Hindlimb muscle (tissue), 1 donor: ENCODE measurements at places on chromosomes 5 and 9.

GRCh38 chr5:139708877-139709581, 60.9 kb downstream of the CXXC5 start:
- DNase-seq, result no peak

- no peak for DNase-seq
Measured at GRCh38 chr5:56605231-56605630, 210.1 kb upstream of the MAP3K1 start.

- DNase-seq, result no peak
Measured at GRCh38 chr5:5967944-5968343, 410.4 kb downstream of the MED10 start.

- DNase-seq, result no peak
Measured at GRCh38 chr5:154967421-154968024, 26.6 kb downstream of the MRPL22 start.

GRCh38 chr9:34554211-34555001, 31.6 kb upstream of the ENHO start:
- DNase-seq, result no peak

DNA sequence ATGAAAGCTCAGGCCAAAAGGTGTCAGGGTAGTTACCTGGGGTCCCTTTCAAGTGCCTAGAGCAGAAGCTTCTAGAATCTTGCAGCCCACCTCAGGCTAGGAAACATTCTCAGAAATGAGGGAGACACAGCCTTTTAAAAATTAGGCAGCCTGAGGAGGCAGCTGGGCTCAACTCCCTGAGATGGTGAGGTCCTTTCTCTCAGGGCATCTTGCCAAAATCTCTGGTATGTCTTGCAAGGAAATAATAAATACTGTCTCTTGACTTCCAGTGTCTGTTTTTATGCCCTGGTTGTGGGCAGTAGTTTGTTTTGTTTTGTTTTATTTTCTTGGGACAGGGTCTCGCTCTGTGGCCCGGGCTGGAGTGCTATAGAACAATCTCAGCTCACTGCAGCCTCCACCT, 100.9 kb upstream of the APC start:
- DNase-seq, result no peak

- no peak for DNase-seq
Measured at GRCh38 chr5:5387777-5388176, 34.7 kb upstream of the ICE1 start.

DNA sequence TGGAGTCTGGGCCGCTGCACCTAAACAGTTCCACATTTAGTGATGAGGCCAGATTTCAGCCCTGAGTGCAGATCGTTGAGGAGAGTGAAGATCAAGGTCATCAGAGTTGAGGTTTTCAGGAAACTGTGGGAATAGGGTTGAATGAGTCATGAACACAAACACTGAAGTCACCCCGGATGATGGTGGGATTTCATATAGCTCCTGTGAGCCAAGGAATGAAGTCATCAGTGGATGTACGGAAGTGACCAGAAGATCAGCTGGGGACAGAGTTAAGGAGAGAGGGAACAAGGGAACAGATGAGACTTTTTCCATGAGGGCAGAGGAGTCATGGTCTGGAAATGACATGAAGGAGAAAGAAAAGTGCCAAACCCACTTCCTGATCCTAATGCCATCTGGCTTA, 36.5 kb downstream of the PALM2AKAP2 start:
- peak; percentile 69 for DNase-seq

DNA sequence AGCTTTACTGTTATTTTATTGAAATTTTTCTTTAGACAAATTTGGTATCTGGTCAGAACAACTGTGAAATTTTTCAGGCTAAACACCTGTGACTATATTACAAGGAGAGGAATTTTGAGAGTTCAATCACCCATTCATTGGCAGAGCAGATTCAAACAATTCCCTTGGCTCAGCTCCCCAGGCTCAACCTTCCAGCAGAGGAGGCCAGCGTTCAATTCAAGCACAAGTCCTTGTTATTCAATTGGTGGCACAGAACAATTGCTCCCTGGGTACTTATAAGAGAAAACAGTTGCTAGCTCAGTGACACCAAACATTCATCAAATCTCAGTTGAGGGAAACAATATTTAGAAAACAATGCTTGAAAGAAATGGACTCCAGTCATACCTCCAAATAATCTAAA, 83.3 kb downstream of the SUSD1 start:
- DNase-seq, result no peak

DNA sequence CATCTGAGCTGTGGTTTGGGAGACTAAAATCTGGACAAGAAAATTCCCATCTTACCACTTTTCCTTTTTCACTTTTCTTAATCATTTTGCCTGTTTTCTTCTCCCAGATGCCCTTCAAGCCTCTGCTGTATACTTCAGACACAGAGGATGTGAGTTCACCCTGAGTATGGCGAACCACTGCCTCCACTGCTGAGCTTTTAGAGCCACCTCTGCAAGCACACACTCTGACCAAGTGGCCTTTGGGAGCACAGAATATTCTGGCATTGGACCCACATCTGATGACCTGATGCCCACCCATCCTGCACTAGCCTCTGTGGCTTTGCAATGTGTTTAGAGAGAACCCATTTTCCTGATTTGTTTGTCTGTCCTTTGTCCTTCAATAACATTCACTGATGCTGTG, 32.5 kb downstream of the TERT start:
- no peak for DNase-seq

DNA sequence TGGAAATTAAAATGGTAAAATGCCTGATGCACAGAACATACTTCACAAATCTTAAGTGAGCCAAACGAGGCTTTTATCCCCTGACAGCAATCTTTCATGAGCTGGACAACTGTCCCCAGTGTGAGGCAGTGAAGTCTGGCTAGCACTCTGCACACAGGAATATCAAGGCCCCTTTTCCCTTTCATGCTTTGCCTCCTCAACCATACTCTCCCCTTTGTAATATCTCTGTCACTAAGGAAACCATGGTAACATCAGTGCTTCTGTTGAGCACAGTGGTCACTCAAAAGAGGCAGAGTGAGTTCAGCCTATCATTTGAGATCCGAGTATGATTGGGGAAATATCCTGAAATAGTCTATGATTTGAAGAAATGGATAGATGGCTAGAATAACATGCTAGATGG, 318.3 kb downstream of the ENC1 start:
- DNase-seq, result no peak

GRCh38 chr9:125629446-125629845, 77.6 kb downstream of the MAPKAP1 start:
- no peak for DNase-seq

GRCh38 chr5:95993266-95993665, 31.6 kb upstream of the ELL2 start:
- DNase-seq, result no peak

DNA sequence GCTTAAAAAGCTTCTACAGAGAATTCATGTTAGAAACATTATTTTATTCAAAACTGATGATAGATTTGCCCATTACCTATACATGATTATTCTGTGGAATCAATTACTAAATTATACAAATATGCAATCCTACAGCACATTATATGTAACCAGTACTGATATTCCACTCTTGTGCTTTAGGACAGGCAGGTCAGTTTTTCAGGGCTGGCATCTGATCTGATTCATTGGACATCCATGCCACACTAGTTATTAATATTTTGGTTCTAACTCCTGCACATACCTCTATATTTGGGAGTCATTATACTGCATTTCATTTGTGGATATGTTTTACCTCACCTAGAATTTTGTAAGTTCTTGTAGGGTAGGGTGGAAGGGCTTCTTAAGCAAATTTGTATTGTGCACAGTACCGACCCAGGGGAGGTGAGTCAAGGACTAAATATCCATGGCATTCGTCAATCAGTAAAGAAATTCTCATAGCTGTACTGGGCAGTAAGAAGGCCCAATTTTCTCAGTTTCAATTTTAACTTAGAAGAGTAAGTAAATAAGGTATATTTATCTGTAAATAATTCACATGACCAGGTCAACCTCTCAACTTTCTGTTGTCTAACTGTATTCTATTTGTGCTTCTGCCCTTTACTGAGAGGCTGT, 33.5 kb downstream of the ELOVL7 start:
- no peak for DNase-seq

DNA sequence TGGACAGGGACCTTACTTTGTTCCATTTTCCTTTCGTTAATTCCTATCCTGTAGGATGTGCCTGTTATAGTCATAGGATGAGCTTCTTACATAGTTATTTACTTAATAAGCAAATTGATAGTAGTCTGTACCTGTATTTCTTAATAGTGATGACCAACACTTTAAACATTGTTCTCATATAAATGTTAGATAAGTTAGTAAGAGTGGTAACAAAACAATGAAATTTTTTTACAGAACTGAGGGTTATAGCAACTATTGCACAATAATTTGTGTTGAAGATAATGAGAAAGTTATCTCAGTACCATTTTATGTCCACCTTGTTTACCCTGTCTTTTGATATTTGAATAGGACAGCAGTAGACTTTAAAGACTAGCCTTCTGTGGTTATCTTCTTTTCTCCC, 162.9 kb upstream of the ELL2 start:
- no peak for DNase-seq

DNA sequence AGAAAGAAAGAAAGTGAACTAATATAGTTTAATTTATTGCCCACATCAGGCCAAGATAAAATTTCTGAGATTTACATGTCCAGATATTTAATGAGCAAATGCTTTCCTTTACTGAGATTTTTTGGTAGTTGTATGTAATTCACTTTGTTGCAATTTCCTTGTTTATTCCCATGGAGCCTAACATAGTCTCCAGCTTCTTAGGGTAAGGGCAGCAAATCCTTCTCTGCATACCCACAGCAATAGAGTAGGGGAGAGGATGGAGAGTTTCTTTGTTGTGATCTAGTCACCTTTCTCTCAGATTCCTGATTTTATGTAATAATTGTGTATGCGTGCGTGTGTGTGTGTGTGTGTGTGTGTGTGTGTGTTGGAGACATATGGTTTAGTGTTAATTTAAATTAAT, 51.6 kb upstream of the DPYSL3 start:
- DNase-seq, result no peak

GRCh38 chr9:126702151-126703001, 88.6 kb downstream of the LMX1B start:
- DNase-seq, result no peak

GRCh38 chr9:132797861-132798659, 80.0 kb downstream of the AK8 start:
- DNase-seq, result peak; percentile 25

DNA sequence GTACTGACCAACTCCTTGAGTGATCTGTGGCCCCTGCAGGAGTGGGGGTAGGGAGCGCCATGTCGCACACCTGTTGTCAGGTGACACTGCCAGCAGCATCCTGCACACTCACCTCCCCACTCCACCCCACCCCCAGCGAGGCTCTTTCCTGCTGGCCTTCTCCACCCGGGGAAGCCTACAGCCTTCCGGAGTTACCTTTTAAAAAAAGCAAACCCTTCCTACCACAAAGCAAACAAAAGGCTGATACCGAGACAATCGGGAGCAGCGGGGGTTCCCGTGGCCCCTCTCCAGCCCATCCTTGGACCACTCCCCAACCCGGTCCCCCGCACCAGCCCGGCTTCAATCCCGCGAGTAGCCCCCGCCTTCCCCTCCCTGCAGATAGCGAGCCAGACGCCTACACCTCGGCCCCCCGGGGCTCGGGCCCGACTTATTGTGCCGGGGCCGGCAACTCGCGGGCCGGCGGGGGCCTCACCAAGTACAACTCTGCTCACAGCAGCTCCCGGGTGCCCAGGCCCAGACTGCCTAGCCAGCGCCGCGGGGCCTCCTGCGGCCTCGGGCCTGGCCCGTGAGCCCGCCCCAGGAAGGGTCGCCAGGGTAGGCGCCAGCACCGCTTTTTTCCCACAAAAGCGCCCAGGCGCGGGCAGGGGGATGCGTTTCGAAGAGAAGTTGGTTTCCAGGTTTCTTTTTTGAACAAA, 724 bp downstream of the MACROH2A1 start:
- DNase-seq, result no peak

GRCh38 chr5:10874541-10874940, 113.5 kb upstream of the DAP start:
- no peak for DNase-seq

- no peak for DNase-seq
Measured at GRCh38 chr5:134006115-134006514, 1.3 kb upstream of the VDAC1 start.

GRCh38 chr9:14256588-14256987, 57.4 kb downstream of the NFIB start:
- no peak for DNase-seq

DNA sequence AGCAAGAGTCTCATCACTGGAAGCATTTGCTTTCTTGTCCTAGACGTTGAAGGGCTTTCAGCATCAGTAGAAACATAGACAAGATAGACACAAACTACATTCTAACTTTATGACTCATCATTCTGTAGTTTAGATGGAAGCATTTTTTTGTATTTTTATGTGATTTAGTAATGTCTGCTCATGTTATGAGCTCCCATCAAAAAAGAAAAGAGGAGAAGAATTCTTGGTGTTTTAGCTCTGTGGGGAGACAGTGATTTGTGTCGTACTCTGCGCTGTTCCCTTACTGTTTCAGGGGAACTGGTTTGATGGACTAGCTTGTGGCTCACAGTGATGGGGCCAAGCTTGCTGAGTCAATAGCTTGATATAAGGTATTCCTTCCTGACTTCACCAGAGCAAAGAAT, 159.2 kb upstream of the WWC1 start:
- no peak for DNase-seq
